ENCODE measurements at places on chromosomes 2 and 18.

- DNase-seq, result no peak
Observed at GRCh38 chr2:67891642-67892041, 171.2 kb downstream of the C1D start.

DNA sequence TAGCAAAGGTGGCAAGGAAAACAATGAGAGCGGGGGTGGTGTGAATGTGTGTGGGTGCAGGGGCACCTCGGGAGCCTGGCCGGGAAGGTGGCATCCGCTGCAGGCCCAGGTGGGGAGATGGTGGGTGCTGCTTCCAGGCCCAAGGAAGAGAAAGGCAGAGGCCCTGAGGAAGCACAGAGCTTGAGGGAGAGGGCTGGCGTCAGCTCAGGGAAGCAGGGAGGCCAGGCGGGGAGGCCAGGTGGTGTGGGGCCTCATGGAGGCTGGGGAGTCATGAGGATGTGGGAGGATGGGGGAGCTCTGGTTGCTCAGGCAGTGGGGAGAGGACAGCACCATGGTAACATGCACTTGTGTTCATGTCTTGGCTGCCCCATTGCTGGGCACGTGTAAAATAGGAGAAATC is 43.3 kb downstream of the AGAP1 start:
- DNase-seq, result no peak

- no peak for DNase-seq
Observed at GRCh38 chr2:240353944-240354343, 81.5 kb upstream of the GPC1 start.

DNA sequence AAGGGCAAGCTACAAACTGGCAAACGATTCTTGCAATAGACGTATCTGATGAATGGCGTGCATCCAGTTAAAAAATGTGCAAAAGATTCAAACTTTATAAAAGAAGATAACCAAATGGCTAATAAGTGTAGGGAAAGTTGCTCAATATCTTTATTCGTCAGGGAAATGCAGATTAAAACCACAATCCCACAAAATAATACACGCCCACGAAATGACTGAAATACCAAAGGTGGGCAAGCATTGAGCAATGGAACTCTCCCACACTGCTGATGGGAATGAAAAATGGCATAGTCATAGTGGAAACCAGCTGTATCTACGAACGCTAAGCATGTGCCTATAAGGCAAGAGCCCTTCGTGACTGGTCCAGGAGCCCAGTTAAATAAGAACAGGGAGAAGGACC is 168.6 kb upstream of the SIX2 start:
- DNase-seq, result no peak

- no peak for DNase-seq
Observed at GRCh38 chr18:57430079-57431001, 4.8 kb upstream of the ONECUT2 start.

DNA sequence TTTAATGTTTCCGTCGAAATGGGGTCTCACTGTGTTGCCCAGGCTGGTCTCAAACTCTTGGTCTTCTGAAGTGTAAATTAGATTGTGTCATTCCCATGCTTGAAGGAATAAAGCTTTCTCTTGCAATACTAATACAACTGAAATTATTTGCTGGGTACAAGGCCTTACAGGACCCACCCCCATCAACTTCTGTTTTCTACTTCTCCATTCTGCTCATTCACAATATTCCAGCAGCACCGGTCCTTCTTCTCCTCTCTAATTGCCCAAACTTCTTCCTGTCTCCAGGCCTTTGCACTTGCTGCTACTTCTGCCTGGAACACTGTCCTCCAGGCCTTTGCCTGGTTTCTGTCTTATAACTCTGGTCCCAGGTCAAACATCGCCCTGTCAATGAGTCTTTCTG is 73.8 kb downstream of the APOB start:
- DNase-seq, result no peak

GRCh38 chr2:234676109-234676782 is 179.4 kb upstream of the ARL4C start:
- DNase-seq, result no peak

DNA sequence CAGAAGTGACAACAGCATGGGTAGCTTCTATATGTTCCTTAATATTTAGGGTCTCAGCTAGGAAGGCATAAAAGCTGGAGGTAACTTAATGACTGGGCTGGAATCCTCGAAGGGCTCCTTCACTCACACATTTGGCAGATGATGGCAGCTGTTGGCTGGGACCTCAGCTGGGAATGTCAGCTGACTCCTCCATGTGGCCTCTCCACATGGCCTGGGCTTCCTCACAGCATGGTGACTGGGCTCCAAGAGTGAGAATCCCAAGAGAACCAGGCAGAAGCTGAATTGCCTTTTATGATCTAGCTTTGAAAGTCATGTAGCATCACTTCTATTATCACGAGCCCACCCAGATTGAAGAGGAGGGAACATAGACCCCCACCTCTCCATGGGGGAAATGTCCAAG is 54.9 kb downstream of the TET3 start:
- no peak for DNase-seq

GRCh38 chr2:11835403-11835802 is 89.0 kb downstream of the LPIN1 start:
- no peak for DNase-seq

DNA sequence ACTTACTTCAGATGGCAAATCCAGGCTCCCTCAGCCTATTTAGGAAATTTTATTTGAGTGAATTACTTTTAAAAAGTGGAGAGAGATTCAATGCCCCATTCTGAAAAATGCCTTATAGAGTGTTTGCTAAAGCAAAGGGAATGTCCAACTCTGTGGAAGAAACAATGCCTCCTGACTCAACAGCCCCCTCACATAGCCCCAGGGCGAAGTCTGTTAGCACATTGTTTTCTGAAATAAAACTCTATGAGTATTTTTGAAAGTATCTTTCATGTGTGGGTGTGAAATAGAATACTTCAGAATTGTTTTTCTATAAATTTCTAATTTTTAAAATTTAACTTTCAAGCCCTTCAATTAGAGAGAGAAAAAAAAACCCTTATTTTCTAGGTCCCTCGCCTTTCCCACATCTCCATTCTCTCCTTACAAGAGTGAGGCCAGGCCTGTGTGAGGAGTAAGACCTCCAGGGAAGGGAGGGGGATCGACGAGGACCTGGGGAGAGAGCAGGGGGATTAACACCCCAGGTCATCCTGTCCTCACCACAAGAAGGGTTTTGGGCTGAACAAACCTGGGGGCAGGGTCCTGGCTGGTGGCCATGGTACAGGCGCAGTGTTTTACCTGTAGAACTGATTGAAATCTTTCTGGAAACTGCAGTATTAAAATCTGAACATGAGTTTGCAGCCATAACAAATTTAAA is 141.4 kb downstream of the SNTG2 start:
- no peak for DNase-seq

DNA sequence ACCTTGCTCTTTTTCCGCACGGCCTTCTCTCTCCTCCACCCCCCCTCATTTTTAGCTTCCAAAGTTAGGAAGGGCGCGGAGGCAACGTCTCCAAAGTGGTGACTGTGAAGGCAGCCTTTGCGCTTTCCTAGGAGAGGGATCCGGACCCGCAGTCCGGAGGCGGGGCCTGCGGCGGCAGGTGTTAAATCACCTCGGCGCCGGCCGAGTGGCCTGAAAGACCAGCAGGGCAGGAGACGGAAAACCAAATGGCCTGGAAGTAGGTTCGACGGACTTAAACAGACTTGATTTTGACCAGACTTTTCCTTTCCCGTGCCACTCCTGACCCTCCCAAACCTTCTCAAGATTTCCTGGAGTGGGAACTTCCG is 615 bp downstream of the GORASP2 start:
- no peak for DNase-seq

GRCh38 chr18:26943906-26944305 is 78.4 kb upstream of the AQP4 start:
- no peak for DNase-seq

- no peak for DNase-seq
Observed at GRCh38 chr2:60413814-60414168, 139.7 kb downstream of the BCL11A start.

DNA sequence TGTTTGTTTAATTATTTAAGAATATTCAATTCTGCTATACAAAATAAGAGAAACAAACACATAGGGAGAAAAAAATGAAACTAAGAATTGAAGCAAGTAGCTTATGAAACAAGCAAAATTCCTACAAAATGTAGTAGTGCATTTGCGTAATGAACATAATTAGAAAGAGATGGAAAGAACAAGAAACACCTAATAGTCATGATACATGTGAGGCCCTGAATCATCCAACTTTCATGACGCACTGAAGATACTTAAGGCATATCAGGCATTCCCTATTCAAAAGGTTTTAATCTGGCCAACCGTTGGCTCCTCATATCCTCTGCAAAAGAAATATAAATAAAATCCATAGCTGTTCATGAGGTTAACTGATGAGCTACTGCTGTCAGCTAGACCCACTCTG is 14.5 kb upstream of the NAB1 start:
- DNase-seq, result no peak

DNA sequence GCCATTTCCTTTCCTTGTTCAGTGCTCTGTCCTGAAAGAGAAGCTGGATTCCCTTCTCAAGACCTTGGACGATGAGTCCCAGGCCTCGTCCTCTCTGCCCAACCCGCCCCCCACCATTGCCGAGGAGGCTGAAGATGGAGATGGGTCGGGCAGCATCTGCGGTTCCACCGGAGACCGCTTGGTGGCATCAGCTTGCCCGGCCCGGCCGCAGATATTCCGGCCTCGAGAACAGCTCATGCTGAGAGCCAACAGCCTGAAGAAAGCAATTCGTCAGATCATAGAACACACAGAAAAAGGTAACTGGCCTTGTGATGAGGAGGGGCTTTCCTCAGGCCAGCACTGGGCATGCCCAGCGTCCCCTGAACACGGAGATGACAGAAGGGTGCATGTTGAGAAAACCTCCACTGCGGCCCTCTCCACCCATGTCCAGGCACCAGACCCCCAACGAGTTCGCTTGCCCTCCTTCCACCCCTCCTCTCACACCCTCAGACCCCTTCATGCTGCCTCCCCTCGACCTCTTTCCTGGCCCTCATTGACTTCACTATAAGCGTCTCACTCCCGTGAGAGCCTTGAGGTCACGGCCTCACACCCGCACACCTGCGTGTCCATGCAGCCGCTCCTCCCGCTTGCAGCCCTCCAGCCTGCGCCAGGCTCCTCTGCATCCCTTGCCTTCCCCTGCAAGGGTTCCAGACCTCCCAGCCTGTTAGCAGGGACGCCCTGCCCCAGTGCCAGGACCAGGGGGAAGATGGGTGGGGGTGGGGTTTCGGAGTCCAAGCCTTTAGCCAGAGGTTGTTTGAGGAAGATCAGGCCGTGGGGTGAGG is 95.0 kb downstream of the DGKD start:
- no peak for DNase-seq

- no peak for DNase-seq
Observed at GRCh38 chr18:11147371-11147951, 1.9 kb downstream of the PIEZO2 start.

GRCh38 chr18:49031511-49032188 is 80.9 kb upstream of the SMAD7 start:
- DNase-seq, result no peak

DNA sequence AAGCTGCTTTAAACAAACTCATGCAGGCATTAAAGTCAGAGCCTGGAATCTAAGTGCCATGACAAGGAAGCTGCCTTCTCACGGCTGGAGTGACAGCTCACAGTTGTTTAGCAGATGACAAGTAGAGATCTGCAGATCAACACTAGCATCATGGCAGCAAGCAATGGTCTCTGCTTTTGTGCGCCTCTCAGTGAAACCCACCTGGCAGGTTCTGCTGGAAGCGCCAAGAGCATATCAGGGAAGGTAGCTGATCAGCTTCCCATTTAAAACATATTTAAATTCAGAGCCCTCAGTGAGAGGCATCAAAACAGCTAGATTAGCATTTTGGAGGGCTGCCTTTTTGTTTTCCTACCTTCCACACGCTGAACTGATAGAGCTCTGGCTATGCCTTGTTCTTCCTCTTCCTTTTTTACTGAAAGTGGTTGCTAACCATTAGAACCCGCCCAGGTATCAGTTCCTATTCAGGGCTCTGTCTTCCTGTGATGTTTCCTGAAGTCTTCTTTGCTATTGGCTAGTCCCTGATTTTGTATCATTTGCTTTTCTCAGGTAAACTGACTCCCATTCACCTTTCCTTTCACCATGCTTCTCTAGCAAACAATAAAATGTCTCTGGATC is 70.8 kb downstream of the TMEM200C start:
- no peak for DNase-seq

DNA sequence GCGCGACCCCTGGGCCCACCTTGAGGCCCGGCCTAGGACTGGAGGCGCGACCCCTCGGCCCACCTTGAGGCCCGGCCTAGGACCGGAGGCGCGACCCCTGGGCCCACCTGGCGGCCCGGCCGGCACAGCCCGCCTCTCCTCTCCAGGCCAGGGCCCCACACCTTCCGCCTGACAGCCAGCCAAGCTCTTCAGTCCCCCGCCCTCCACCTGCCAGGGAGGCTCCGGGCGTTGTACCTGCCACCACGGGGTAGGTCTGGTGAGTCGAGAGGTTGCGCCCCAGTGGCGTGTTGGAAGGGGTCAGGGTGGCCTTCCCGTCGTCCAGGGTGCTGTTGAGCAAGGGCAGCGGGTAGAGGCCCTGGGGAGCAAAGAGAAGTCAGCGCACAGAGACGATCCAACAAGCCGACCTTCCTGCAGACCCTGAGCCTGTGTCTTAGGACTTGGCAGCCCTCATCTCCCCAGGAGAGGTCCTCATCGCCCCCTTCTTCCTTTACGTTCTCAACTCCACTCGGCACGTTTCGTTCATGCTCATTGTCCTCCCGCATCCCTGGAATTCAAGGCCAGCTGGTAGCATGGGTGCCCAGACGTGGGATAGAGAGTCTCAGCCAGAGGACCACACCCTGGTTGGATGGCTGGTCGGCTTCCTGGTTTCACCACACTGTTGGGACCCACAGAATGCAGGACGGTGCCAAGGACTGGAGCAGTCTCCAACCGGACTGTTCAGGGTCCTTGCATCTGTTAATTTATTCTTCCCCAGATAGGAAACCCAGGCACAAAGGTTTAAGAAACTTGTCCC is 42.2 kb downstream of the PAX8 start:
- DNase-seq, result no peak

- no peak for DNase-seq
Observed at GRCh38 chr2:24915796-24916195, 4.2 kb downstream of the ADCY3 start.

GRCh38 chr18:78983512-78983911 is 3.9 kb downstream of the SALL3 start:
- DNase-seq, result no peak

DNA sequence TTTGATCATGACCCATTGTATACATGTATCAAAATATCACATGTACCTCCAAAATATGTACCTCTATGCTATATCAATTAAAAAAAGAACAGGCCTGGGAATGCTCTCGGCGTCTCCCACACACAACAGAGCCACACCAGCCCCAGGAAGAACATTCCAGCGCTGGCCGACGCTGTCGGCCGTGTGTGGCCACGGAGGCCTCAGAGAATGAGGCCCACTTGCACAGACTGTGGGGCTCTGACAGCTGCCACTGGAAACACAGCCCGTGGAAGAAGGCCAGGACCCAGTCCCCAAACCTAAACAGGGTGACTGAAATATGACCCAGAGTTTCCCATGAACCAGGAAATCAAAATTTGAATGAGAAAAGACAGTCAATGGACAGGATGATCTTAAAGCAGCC is 69.7 kb downstream of the EIPR1 start:
- no peak for DNase-seq

GRCh38 chr18:32911660-32912284 is 138.9 kb upstream of the KLHL14 start:
- DNase-seq, result no peak

Data from stimulated activated CD4-positive, alpha-beta T cell treated with anti-CD3 and anti-CD28 coated beads, Interleukin-15, amount 100 ng/mL, for 1 hour (primary cell).